ENCODE measurements at places on chromosomes 1 and 21.

GRCh38 chr1:202155478-202156021 lies 4.9 kb downstream of the PTPN7 start:
- DNase-seq = peak; percentile 68

DNA sequence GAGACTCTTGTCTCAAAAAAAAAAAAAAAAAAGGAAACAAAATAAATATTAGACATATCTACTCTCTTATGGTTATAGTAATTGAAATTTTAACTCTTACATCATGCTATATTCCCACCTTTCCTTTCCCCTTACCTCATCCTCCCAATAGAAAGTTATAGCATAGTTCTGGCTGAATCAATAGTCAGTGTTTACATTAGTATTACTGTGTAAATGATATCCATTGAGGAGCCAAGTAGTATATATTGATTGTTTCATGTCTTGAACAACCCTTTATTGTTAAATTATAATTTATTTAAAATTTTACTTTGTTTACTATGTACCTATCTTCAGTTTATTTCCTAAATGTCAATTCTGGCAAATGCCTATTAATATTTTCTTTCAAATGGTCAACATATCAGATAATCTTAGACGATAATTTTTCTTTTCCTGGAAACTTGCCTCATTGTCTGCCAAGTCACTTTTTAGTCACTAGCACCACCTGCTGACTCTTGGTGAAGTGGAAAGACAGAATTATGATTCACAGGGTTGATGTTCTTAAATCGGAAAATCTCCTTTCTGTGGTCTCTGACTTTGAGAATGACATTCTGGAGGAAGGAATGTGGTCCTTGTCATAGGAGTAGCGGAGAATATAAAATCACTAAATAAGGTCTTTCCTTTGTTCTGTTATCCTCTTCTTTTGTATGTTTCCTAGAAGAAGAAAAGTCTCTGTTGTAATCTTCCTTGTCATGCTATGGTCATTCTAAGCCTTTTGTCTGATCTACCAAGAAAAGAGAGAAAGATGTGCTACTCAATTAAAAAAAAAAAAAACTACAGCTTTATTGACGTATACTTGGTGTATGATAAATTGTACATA lies 8.6 kb downstream of the HJV start:
- DNase-seq = peak; percentile 19

GRCh38 chr1:202153284-202153683 lies 7.1 kb downstream of the PTPN7 start:
- no peak for DNase-seq

- DNase-seq = no peak
Measured at GRCh38 chr21:18249672-18250071, 5.0 kb downstream of the CHODL start.

DNA sequence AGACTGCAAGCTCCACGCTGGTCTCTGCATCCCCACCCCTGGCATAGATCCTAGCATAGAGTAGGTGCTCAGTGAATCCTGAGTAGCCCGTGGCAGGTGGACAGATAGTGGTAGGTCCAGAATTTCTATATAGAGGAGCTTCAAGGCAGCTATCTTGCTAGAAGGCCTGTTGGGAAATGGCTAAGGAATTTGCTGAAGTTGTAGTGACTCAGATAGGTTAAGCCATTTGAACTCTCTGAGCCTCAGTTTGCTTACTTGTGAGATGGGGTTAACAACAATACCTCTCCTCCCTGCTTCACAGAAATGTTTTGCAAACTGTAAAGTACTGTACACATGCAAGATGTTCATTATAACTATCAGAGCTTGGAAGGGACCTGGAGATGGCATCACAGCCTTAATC lies 23.4 kb upstream of the EPHB2 start:
- DNase-seq = no peak

DNA sequence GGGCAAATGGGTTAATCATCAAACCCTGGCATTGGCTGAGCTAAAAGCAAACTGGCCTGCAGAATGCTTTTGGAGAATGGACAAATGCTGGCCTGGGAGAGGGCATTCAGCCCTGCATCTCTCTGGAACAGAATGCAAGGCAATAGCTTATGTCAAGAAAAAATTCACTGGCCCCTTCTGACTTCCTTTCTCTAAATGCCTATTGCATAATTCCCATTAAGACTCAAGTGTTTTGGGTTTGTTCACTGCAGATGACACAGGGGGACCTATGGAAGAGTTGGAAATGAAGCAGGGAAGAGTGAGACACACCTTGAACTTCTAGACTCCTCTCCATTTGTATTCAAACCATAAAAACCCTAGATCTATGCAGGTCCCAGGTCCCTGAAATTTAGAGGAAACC lies 15.9 kb downstream of the PEA15 start:
- DNase-seq = no peak

DNA sequence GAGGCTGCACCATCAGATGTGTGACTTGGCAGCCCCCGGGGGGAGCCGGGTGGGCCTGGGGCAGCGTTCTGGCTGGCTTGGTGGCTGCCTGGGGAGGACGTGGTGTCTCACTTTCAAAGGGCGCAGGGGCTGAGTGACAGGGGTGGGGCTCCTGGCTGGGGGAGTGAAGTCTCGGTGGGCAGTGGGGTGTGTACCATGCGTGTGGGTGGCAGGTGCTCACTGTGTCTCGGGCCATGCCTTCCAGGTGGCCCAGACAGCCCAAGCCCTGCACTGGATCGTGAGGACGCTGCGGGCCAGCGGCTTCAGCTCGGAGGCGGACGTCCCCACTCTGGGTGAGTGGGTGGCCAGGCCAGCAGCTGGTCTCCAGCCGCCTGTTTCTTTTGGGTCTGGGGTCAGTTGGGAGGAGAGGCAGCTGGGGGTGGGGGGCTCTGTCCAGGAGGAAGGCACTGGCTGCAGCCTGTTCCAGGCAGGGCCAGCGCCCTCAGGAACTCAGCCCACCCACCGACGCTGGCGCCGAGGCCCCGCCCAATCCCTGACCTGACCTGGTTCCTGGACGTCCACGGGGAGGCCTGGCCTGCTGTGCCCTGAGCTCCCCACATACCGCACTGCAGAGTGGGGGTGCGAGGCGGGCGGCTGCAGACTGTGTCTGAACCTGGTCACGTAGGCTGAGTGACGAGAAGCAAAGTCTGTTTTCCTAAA lies 30.6 kb upstream of the LRRC3 start:
- DNase-seq = no peak

- peak; percentile 23 for DNase-seq
Measured at GRCh38 chr1:1680912-1681273, 11.7 kb downstream of the SLC35E2B start.

GRCh38 chr21:39014747-39015146 lies 168.5 kb downstream of the PSMG1 start:
- DNase-seq = no peak

- DNase-seq = no peak
Measured at GRCh38 chr1:37763791-37764413, 1.0 kb downstream of the EPHA10 start.

GRCh38 chr1:113452921-113453770 lies 62.8 kb downstream of the MAGI3 start:
- no peak for DNase-seq

DNA sequence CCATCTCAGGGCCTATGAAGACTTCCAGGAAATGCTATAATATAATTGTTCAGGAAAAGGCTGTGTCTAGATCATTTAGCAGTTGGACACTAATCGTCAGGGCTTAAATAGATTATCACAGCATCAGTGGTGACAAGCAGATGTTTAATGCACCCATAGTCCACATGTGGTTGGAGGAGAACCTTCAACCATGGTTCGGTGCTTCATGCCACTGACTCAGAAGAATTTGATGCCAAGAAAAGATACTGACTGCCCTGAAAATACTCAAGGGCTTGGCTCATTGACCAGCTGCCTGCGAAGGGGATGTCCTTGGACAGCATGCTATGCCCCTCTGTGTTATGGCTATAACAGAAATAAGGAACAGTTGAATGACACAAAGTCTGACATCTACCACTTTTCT lies 175.7 kb downstream of the HHIPL2 start:
- no peak for DNase-seq

DNA sequence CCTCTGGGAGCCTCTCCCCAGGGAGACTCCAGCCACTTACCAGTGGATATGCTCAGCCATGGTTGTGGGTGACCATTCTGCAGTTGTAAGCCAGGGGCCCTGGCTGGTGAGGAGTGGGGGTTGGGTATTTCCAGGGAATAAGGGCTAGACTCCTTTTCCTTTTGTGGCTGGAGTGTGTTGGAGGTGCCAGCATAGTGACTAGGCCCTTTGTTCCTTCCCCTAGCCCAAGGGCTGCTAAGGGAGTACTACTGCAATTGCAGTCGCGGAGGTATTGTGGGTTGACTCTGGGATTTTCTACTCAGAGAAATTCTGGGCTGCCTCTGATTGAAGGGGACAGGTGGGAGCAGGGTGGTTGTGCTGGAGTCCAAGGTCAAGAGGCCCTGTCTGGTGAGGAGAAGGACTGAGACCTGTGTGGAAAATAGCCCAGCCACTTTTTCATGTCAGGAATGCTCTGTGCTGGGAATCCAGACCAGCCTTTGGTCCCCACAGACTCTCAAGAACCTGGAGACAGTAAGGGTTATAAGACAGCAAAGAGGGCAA lies 43.1 kb downstream of the MROH9 start:
- DNase-seq = no peak

GRCh38 chr1:191290441-191290840 lies 812.8 kb upstream of the BRINP3 start:
- no peak for DNase-seq

- DNase-seq = no peak
Measured at GRCh38 chr1:22204057-22204840, 61.4 kb upstream of the WNT4 start.

- no peak for DNase-seq
Measured at GRCh38 chr1:32007591-32007940, 6.1 kb upstream of the KHDRBS1 start.

DNA sequence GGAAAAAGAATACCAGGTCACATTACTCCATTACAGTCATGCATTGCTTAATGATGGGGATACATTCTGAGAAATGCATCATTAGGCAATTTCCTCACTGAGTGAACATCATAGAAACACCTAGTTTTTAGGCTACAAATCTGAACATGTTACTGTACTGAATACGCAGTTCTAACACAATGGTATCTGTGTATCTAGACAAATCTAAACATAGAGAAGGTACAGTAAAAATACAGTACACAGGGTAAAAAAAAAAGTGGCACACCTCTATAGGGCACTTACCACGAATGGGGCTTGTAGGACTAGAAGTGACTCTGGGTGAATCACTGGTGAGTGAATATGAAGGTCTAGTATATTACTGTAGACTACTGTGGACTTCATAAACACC lies 115.7 kb downstream of the AKT3 start:
- no peak for DNase-seq

- DNase-seq = peak; percentile 62
Measured at GRCh38 chr1:235417086-235417697, 50.0 kb downstream of the TBCE start.

DNA sequence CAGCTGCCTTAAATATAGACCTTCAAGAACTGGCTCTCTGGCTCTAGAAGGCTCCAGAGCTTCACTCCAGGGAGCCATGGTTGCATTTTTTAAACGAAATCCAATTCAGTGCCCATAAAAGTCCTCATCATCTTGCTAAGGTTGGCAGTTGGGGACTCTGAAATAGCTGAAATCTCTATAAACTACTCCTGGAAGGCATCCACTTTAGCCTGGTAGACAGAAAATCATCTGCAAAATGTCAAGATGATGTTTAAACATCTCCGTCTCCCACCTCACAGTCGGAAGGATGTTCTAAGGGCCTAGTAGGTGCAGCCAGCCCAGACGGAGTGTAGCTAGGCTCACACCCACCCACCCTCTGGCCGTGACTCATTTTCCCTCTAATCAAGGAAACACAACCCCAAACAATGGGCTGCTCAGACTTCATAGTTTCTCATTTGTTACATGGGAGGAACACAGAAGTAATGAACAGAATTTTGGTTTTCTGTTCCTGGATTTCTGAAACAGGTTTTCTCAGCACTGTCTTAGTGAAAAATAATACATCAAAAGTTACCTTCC lies 235.4 kb upstream of the KAZN start:
- no peak for DNase-seq

- peak; percentile 38 for DNase-seq
Measured at GRCh38 chr21:32315511-32316281, 17.0 kb downstream of the MRAP start.

DNA sequence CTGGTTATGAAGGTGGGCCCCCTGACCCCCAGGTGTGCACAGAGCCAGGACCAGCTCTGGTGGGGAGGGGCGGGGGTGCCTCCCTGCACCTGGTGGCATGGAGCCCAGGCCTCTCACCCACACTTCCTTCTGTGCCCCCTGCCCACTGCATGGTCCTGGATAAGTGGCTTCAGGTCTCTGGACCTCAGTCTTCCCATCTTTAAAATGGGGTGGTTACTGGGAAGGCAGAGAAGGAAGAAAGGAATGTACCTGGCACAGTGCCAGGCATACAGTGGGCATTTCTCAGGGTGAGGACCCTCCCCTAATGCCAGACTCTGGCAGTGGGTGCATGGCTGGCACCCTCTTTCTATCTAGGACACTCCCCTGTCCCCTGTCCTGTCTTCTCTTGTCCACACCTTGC lies 7.5 kb downstream of the CLCNKA start:
- DNase-seq = no peak

- DNase-seq = peak; percentile 26
Measured at GRCh38 chr1:53470584-53470983, 11.4 kb downstream of the DMRTB1 start.

- no peak for DNase-seq
Measured at GRCh38 chr1:170073893-170074249, 624 bp downstream of the KIFAP3 start.

GRCh38 chr1:188249811-188250210 lies 1421.1 kb downstream of the PLA2G4A start:
- DNase-seq = no peak

DNA sequence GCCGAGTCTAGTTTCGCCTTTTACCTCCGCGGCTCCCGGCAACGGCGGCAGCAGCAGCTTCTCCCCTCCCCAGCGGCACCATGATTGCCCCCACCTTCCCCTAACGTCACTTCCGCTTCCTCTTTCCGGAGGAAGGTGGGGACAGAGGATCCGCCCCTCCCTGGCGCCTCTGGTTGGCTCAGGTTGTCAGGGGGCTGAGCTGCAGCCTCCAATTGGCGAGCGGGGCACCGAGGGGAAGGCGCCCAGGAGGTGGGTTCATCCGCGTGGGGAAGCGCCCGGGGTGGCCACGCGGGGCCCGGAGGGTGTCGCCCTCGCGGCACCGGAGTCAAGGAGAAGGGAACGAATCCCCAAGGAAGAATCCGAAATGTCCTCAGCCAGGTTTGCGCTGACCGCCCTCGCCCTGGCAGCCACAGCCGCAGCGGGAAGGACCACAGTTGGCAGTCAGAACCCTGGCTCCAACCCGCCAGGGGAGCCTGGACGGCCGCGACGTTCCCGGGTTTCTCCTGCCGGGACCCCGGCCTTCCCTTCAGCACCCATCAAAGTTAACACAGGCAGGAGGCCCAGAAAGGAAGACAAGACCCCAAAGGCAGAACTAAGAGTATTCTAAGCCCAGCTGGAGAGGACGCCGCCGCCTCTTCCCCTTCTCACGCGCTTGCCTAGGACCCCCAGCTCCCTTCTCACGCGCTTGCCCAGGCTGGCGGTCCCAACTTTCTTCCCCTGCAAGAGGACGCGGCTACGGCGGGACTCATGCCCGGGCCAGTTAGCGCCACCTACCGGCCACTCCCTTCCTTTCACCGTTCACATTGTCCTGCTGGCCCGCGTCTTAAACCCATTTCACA lies at the start of gene MTF1:
Gene MTF1, minus strand, starts transcription at position 86 of the 839 bp plus-strand sequence. CDS start 1,934 bp downstream, outside the sequence.
- DNase-seq = peak; percentile 98

Data from left lobe of liver (tissue), 2 donors.